ENCODE measurements at places on chromosomes 4 and X.

- no peak for DNase-seq
Measured at GRCh38 chr4:25405453-25405852, 28.4 kb downstream of the ANAPC4 start.

- no peak for DNase-seq
Measured at GRCh38 chrX:139892512-139892911, 40.3 kb downstream of the ATP11C start.

DNA sequence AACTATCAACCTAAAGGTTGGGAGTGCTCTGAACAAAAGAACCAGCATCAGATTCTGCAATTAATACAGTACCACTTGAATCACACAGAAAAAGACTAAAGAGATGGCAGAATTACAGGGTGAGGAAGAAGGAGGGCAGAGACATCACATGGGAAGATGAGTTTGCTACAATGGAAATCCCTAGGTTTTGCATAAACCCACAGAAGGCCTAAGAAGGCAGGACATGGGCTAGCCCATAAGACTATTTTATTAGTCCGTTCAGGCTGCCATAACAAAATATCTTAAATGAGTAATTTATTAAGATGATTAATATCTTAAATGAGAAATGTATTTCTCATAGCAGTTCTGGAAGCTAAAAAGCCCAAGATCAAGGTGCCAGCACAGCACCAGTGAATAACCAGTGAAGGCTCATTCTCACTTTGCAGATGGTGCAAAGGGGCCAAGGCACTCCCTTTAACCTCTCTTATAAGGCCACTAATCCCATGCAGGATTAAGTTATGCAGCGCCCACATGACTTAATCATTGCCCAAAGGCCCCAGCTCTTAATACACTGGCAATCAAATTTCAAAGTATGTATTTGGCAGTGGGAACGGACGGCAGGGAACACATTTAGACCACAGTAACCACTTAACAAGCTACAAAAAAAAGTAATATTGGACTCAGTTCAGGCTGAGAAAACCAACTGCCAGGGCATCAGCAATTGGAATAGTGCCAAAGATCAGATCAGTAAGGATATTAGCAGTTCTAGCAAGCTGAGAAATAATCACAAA lies 47.6 kb upstream of the NEUROG2 start:
- DNase-seq = no peak

DNA sequence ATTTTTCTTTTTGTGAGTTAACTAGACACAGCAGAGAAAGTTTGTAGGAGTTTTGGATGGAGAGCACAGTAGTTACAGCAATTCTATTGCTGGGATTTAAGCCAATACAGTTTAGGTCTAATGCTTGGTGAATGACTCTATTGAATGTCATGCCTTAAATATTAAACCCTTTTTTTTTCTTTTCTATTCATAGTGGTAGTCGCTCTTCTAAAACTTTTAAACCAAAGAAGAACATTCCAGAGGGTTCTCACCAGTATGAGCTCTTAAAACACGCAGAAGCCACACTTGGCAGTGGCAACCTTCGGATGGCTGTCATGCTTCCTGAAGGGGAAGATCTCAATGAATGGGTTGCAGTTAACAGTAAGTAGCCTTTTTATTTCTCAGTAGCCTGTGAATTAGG lies 34.8 kb upstream of the DCK start:
- no peak for DNase-seq

GRCh38 chrX:110168585-110168984 lies 149.3 kb downstream of the AMMECR1 start:
- DNase-seq = no peak

DNA sequence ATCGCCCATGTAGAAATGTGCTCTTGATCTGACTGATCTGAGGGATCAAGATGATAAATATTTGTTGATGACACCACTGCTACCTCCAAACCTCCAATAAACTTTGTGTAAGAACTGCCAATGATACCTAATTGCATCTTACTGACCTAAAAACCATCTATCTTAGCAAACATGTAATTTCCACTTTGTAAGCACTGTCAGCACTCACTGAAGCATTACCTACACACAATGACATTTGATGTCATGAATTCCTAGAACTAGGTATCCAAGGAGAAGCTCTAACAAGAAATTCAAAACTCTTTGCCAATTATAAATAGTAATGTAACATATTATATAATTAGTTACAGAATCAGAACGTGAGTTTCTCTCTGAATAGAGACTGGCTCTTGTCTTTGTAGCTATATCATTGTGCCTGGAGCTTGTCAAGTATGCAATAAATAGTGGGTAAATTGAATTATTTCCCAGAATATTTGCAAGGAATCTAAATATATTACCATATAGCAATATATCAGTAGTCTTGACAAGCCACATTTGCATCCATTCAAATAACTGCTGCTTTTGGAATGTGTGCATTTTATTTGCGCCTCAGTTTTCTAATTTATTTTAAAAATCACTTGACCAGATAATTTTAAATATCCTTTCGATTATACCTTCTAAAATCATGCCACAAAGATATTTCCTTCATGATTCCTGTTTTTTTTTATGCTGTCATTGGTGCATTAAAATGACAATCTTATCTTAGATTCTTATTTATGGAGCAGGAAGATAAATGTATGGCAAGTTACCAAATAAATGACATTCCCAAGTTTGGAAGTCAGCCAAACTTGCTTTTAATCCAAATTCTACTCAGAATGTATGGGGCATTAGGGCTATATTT lies 232.3 kb upstream of the NEIL3 start:
- no peak for DNase-seq

DNA sequence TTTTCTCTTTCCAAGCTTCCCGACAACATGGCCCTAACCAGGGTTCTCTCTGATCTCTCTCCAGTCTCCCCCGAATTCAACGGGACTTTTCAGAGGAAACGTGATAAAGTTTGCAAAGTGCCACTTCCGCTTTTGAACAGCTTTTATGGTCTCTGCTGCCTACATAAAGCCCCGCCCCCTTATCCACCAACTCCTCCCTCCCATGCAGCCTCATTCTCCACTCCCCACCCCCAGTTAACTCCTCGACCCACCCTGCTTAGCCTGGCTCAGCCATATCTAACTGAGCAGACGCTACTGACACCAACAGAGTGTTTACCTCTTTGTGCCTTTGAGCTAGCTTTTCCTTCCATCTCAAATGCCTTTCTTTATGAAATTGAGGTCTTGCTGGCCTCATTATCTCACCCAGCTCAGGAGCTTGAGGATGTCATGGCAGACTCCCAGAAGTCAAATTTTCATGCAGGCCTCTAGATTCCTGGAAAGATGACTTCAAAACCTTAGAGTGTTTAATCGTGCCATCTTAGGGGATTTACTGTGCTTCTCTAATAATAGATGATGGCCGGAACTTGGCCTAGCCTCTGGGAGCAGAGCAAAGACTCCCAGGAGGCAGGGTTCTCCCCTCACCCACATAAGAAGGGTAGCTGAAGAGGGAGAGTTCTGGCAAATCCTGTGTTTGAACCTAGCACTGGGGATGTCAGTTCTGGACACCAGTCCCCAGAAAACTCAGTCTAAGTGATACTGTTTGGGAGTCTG lies 606.0 kb downstream of the BCOR start:
- DNase-seq = peak; percentile 8

GRCh38 chr4:25879991-25880651 lies 17.3 kb upstream of the SEL1L3 start:
- no peak for DNase-seq

DNA sequence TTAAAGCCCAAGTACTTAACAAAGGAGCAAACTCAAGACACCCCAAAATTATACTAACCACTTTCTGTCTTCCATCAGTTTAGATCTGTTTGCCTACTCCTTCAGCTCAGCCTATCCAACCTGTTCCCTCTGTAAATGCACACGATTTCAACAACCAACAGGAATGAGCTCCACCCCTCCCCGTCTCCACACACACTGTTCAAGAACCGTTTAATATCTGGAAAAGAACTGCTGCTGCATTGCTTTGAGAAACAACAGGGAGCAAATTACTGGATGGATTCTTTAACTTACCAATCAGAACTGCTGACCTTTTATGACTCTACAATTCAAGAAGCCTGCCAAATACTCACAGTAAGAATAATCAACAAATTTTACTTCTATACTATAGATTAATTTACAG lies 87.0 kb downstream of the FBXW7 start:
- no peak for DNase-seq

- DNase-seq = no peak
Measured at GRCh38 chr4:80266902-80267380, 477 bp downstream of the FGF5 start.

- DNase-seq = no peak
Measured at GRCh38 chrX:2917767-2918166, 11.4 kb downstream of the ARSD start.

- no peak for DNase-seq
Measured at GRCh38 chrX:153565996-153566580, 32.9 kb downstream of the CCNQ start.

DNA sequence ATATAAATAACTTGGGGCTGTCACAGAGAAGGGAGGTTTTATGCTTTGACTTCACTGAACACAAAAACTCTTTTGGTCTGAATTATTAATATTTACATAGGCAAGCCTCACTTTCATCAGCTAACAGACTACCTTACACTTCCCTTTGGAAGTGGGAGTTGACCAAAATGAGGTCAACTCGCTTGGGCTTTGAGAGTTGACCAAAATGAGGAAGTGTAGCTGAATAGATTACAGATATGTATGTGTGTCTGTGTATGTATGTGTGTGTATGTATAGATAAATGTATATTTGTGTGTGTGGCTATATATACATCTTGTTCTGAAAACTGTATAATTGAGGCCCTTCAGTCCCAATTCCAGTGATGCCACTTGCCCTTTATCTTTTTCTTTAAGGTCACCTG lies 113.3 kb upstream of the IL13RA1 start:
- no peak for DNase-seq

DNA sequence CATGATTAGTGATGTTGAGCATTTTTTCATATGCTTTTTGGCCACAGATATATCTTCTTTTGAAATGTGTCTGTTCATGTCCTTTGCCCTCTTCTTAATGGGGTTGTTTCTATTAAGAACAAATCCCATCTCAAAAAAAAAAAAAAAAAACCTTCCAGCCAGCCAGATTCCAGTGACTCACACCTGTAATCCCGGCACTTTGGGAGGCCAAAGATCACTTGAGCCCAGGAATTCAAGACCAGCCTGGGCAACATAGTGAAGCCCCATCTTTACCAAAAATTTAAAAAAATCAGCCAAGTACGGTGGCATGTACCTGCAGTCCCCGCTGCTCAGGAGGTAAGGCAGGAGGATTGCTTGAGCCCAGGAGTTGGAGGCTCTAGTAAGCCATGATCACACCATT lies 5.1 kb downstream of the RAB33B start:
- no peak for DNase-seq

DNA sequence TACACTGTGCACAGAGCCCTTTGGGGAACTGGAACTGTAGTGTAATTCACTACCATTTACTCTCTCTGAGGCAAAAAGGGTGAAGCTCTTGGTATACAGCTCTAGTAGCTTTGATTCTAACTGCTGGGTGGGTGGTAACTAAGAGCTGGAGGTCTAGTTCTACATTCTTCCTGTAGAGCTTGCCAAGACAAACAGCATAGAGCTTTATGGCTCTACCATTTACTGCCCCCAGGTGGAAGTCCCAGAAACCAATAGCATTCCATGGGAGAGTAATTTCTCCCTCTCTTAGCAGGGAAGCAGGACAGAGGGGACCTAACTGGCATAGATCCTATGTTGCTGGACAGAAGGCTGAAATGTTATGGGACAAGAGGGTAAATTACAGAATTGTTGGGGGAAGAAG lies 26.7 kb downstream of the HDAC8 start:
- no peak for DNase-seq

GRCh38 chr4:107743532-107743931 lies 23.5 kb upstream of the PAPSS1 start:
- no peak for DNase-seq

DNA sequence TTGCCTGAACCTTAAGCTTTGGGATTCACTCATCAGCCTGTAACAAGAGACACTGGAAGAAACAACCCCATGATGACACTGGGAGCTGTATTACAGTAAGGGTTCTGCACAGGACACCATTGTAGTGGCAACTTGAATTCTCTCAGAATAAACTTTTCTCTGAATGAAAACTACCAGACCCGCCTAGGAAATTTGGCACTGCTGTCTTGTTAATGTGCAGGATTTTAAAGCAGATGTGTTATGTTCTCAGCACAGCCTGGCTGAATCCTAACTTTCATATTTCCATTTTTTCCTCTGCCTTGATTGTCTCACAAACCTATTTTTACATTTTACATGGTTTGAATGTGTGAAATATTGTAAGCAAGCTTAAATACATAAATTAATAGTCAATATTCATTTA lies 253.6 kb downstream of the UNC5C start:
- DNase-seq = no peak

DNA sequence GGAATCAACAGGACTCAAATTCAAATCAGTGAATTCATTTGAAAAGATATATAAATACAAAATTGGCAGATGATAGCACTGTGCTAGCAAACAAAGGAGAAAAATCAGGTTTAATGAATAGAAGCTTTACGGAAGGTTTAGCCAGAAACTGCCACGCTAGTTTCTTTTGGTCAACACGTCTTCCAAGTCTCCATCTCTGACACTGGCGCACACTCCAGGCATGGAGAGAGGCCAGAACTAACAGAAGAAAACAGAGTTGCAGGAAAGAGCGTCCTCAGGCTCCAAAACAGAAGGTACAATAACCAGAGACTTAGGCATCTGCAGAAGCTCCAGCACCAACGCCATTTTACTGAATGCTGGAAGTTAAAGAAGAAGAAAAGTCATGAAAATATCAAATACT lies 497.3 kb upstream of the FRG1 start:
- DNase-seq = no peak

GRCh38 chr4:97003715-97004114 lies 1139.6 kb downstream of the STPG2 start:
- DNase-seq = no peak

GRCh38 chrX:12494400-12495138 lies 296.6 kb upstream of the PRPS2 start:
- no peak for DNase-seq

DNA sequence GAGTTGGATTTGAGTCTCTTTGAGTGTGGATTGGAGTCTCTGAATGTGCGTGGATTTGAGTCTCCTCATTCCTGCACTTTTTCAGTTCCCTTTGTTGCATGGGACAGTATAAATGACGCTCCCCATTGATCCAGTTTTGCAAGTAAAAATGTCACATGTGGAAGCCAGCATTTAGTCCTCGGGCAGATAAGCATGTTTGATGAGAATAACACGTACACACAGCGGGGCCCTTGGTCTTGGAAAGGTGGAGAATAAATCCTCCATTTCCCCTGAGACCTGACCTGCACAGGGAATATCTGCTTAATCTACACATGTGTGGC lies 8.1 kb downstream of the P2RY8 start:
- no peak for DNase-seq

Measured in activated CD8-positive, alpha-beta memory T cell treated with anti-CD3 and anti-CD28 coated beads for 1 hour (primary cell).